ENCODE measurements at places on chromosomes 11 and 22. TPM values are rescaled to one million over a fixed set of nuclear protein-coding genes. Genes with fewer than 3 reads are reported as not detected.

- no peak for DNase-seq
These were observed 1389.8 kb downstream of the TBC1D22A start for GRCh38 chr22:48152164-48152775.

TRMT112 gene
- 183 TPM for polyA plus RNA-seq

- no peak for DNase-seq
These were observed 2.9 kb upstream of the CTSC start for GRCh38 chr11:88340366-88340935.

DNA sequence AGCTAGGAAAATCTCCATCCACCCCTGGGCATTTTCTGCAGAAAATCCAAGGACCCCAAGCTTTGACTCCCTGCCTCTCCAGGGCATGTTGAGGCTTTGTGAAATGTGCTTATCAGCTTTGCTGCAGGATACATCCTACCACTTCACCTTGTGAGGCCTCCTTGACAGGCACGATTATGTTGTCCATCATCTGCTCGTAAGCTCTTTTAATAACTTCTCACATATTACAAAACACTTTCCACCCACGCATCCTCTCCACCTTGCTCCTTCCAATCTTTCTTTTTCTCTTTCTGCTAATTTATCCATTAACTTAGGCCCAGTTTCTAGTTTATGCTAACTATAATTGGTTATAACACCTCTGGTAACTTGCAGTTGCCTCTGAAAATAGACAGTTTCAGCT lies 147.0 kb upstream of the MTNR1B start:
- DNase-seq: no peak

VPS51 gene
- 93.3 TPM for polyA plus RNA-seq

DNA sequence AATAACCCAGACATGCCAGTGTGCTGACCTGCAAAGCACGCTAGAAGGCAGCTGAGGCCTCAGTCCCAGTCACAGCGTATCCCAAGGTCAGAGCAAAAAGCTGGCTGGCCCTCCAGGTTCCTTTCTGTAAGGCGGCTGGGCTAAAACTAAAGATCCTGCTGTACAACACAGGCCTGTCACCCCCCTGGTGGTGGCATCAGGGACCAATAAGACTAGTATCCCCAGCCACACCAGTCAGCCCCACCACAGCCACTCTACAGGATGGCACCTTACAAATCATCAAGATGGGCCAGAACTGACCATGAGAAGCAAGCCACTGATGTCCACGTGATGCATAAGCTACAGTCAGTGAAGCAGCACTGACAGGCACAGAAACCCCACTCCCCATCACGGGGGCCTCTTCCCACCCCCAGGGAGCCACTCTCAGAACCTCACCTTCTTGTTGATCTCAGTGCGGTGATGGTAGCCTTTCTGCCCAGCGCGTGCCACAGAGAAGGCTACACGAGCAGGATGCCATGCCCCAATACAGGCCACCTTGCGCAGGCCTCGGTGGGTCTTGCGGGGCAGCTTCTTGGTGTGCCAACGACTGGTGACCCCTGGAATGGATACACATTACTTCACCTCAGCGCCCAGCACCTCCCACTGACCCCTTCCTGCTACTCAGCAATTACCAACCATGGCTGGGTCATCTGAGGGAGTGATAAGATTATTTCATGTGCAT lies 5.0 kb downstream of the RPL3 start:
- no peak for DNase-seq

DNA sequence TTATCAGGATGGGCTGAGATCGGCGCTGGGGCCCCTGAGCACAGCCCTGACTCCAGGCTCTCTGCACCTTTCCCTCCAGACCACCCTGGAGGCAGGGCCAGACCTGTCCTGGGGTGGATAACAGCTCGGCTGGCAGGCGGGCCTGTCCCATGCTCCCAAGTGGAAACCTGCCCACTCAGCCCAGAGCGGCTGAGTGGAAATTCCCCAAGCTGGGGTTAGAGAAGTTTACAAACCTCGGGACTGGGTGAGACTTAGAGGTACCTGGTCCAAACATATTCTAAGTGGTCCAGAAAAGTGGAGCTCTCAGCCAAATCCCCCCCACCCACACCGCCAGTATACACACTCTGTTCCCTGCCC lies 4.8 kb upstream of the FXYD2 start:
- no peak for DNase-seq

BCO2 gene
- polyA plus RNA-seq: 8.1 TPM

DNA sequence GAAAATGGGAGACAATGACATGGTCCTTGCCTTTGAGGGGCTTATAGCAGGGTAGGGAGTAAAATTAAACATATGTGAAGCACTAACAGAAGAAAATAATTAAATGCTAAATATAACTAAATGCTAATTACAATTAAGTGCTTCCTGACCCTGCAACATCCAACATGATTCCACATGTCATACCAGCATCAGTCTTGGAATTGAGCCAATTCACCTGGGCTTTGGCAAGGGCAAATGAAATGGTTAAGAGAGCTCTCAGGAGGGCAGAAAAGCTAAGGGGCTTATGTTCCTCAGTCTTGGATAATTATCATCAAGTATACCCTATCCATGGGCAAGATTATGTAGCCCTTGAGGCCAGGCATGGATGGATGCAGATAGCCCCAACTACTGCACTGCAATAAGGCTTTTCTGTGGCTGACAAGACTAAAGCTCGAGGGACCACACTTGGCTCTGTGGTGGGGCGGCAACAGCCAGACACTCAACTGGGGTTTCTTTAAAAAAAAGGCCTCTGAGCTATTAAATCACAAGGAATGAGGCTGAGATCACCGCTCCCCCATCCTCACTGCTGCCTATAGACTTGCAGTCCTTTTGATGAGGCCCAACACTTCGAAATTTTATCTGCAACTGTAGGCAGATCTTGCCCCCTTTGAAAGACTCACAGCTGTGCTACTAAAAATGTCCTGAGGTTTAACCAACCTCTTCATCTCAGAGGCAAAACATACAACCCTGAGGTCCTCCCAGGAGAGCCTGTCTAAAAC lies 39.0 kb downstream of the IL18BP start:
- no peak for DNase-seq

MRPL11 gene
- 67.5 TPM for polyA plus RNA-seq

DNA sequence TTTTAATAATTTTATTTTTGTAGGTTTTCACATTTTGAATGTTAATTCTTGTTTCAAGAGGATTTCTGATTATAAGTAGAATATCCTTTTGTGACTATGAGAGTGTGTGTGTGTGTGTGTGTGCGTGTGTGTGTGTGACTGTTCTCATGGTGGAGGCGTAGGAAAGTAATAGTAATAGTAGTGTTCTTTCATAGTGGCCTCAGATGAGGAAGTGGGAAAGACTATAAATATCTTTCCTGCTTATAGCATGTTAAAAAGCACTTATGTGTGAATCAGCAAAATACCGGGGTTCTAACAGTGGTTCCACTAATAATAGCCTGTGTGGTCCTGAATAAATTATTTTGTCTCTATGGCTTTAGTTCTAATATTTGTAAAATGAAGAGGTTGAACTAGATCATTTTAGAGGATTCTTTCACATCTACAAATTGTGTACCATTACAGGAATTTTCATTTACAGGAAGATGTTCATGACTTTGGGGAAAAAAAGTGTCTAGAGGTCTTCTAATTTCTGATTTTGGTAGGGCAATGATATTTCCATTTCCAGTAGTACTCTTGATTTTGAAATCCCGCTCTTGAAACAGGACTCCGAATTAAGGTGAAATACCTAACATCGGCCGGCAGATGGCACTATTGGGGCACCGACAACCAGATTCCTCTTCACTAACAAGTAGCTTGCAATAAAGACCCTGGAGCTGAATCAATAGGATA lies 29.9 kb upstream of the OR10G7 start:
- peak; percentile 74 for DNase-seq

- DNase-seq: no peak
These were observed 44.4 kb downstream of the P4HA3 start for GRCh38 chr11:74267014-74267413.

- DNase-seq: no peak
These were observed 179.9 kb upstream of the PLET1 start for GRCh38 chr11:112440518-112440917.

- no peak for DNase-seq
These were observed 294.7 kb upstream of the ZC3H12C start for GRCh38 chr11:109798521-109798920.

GRCh38 chr11:126489836-126490660 lies 134.6 kb downstream of the ST3GAL4 start:
- peak; percentile 25 for DNase-seq

CASP1 gene
- polyA plus RNA-seq: 3.1 TPM

CLCF1 gene
- 7.0 TPM for polyA plus RNA-seq

GRCh38 chr11:72780296-72781062 lies 13.4 kb downstream of the STARD10 start:
- DNase-seq: no peak

- DNase-seq: no peak
These were observed 23.2 kb downstream of the IFITM10 start for GRCh38 chr11:1727096-1727690.

DNA sequence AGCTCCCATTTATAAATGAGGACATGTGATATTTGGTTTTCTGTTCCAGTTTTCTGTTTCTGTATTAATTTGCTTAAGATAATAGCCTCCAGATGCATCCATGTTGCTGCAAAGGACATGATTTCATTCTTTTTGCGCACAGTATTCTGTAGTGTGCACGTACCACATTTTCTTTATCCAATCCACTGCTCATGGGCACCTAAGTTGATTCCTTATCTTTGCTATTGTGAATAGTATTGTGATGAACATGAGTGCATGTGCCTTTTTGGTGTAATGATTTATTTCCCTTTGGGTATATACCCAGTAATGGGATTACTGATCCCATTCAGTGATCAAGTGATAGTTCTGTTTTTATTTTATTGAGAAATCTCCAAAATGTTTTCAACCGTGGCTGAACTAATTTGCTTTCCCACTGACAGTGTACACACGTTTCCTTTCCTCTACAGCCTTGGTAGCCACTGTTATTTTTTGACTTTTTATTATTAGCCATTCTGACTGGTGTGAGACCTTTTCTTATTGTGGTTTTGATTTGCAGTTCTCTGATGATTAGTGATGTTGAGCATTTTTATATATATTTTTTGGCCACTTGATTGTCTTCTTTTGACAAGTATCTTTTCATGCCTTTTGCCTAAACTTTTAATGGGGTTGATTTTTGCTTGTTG lies 226.0 kb upstream of the ANO3 start:
- DNase-seq: no peak

GRCh38 chr11:94740083-94741021 lies 27.8 kb upstream of the AMOTL1 start:
- DNase-seq: peak; percentile 62

DNA sequence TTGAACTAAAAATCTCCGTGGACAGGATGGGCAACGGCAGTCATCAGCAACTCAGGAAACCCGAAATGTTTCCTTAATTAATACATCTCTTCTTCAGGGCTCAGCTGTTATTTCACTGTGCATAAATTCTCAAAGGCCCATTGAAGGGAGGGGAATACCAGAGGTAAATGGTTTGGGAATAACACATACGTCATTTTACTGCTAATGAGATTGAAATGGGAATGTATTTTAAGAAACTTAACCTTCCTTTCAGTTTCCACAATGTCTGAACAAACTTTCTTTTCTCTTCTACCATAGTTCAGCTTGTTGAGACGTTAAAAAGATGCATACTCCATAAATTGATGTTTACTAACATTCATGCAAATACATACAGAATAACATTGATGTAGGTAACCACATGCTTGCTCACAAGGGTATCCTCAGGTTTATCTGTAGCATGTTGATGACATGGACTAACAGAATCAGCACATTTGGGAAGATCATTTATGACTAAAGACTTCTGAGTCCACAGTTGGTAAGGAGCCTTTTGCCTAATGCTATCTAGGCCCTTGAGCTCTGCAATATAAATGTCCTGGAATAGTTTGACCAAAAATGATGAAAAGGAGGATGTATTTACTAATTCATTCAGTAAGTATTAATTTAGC lies 7.7 kb upstream of the PRRG4 start:
- no peak for DNase-seq

SLC22A6 gene
- polyA plus RNA-seq: 29.4 TPM

- no peak for DNase-seq
These were observed 4.1 kb upstream of the MAPK11 start for GRCh38 chr22:50274311-50274710.

DNA sequence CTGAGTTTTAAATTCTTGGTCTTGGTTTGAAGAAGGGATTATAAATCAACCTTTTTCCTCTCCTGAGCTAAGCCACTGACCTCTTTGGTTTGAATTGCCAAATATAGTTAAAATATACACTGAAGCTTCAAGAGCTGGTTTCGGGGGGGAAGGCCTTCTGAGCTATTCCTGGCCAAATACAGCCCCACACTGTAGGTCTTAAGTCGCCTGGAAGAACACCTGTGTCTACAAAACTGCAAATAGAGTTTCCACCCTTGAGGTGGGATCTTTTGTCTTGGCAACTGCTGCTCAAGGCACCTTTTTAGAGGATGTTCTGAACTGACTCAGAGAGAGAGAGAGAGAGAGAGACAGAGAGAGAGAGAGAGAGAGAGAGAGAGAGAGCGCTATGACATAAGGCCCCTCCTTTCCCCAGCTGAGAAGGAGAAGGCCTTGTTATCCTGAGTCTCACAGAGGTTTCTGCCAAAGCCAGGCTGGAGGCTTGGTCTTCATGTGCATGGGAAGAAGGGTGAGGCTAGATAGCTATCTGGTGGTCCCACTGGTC lies 5.5 kb downstream of the ADM start:
- DNase-seq: no peak

SULT4A1 gene
- 4.0 TPM for polyA plus RNA-seq

AASDHPPT gene
- polyA plus RNA-seq: 92.5 TPM

GRCh38 chr22:20000246-20001081 lies 16.2 kb downstream of the ARVCF start:
- DNase-seq: no peak

GRCh38 chr22:45329530-45329936 lies 19.8 kb downstream of the FAM118A start:
- no peak for DNase-seq

- DNase-seq: no peak
These were observed 882 bp downstream of the ANO1 start for GRCh38 chr11:70078781-70079616.

- DNase-seq: no peak
These were observed 12.2 kb upstream of the NUP50 start for GRCh38 chr22:45151503-45151902.

TYR gene
- polyA plus RNA-seq: 0.08 TPM

- DNase-seq: no peak
These were observed 456 bp upstream of the PARVB start for GRCh38 chr22:44023404-44024287.

DNA sequence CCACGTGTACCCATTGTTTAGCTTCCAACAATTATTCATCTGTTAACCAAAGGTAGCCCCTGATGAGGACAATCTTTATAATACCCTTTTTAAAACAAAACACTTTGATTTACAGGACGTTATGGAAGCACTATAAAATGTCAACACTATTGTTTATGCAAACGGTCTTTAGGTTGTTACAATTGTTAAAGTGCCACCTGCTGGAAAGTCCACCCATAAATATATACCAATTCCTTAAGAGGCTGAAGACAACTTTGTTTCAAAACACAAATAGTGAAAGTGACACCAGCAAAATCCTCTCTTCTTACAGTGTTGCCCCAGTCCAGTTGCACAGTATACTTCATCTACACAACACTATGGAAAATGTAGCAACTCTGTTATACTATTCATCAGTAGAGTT lies 68.9 kb upstream of the SLN start:
- no peak for DNase-seq

SLC22A12 gene
- 3.8 TPM for polyA plus RNA-seq

TMEM191C gene
- polyA plus RNA-seq: 1.8 TPM

CTSC gene
- polyA plus RNA-seq: 223 TPM

TRIM44 gene
- polyA plus RNA-seq: 101 TPM
